Activated CD4-positive, CD25-positive, alpha-beta regulatory T cell (primary cell): ENCODE measurements at places on chromosomes 6 and 20.

DNA sequence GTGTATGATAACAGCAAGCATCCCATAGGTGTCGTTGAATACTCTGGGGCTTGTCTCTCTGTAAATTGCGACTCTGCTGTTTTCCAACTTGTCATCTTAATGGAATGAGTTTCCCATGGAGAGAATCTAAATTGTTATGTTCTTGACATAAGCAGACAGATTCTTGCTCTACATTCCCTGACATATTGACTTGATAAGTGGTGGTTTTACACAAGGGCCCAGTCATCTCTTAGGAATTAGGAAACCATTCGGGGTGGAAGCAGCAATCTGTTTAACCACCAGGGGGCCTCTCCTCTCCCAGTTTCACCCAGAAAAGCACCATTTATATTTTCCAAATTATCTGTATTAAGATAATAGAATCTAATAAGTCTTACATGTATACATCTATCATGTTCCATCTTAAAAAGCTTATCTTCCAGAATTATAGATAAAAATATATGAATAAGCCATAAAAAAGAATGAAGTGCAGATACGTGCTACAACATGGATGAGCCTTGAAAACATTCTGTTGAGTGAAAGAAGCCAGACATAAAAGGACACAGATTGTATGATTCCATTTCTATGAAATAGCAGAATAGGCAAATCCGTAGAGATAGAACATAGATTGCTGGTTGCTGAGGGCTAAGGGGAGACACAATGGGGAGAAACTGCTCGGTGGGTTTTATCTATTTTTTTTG is 23.1 kb upstream of the MROH8 start:
- DNase-seq = no peak

GRCh38 chr6:21064756-21065340 is 528.7 kb upstream of the SOX4 start:
- DNase-seq = no peak

DNA sequence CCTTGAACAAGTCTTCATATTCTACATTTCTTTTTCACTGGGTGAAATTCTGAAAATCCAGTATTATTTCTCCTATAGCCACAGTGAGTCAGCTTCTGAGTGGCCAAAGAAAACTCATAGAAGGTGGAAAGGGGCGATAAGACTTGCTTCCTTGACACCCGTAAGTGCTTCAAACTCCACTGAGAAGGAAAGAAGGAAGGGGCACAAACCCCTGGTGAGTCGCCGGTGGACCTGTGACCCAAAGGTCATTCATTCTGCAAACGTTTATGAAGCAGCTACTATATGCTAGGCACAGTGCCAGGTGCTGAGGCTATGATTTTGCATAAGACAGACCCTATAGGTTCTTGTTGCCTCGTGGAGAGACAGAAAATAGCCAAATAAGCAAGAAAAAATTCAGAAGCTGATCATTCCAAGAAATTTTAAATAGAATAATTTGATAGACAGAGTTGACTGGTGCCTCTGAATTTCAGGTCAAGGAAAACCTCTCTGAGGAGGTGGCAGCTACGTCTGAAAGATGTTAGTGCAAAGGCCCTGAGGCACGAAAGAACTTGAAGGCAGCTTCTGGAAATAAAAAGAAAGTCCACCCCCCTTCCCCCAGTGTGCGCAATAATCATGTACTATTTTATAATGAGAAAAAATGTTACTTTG is 118.2 kb downstream of the CD24 start:
- DNase-seq = no peak

- DNase-seq = no peak
These were observed 139.1 kb upstream of the POU3F2 start for GRCh38 chr6:98695091-98695801.

- DNase-seq = no peak
These were observed 23.1 kb downstream of the SPAG4 start for GRCh38 chr20:35638751-35639150.

DNA sequence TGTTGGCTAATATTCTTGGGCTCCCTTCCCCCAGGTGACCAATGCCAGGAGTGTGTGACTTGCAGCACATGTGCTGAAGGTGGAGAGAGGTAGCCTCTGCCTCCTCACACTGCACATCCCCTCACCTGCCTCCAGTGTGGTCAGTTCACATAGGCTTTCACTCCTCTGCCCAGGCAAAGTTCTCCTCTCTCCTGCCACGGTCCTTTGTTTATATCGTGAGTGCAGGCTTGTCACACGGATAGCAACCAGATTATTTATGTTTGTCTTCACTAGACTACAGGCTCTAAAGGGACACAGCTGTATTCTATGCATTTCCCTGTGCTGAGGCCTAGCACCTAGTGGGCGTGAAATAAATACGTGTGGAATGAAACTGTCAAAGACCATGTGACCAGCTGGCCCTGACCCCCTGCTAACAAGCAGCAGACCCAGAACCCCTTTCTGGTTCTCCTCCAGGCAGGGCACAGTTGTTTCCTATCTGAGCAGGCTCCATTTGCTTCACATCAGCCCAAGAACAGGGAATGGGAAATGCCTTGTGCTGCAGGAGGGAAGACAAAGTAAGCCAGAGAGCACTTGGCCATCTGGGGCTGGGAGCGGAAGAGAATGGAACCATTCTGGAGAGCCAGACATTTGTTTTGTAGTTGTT is 42.3 kb downstream of the UNC5CL start:
- DNase-seq = no peak
